ENCODE measurements at places on chromosomes 7 and 10.

DNA sequence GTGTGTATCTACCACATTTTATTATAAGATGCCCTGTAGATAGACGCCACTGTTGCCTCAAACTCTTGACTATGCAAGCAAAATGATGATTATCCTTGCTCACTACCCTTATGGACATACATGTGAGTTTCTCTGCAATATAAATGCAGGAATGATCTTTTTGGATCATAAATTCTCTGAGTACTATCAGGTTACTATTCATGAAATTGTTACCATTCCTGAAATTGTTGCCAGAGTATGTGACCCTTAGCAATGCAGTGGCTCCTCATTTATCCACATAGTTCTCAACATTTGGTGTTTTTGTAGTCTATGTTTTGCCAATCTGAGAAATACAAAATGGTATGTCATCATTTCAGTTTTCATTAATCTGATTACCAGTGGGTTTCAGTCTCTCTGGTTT, 166.2 kb upstream of the FAM3C start:
- no peak for DNase-seq

DNA sequence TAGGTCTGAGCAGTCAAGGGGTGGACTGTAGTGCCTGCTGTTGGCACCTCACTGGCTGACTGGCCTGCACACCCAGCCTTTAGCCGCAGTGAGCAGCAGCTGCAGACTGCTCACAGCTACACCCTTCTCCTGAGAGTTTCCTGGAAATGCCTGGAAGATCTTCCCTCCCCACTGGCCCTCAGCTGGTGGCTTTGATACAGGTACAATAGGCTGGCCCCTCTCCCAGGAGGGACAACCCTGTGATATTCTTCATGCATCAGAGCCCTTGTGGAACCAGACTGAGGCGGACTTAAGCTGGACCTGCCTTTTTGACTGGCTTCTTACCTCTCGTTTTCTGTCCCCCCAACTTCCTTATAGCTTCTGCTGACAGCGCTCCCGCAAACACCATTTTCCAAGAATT, 6.4 kb downstream of the GCK start:
- no peak for DNase-seq

DNA sequence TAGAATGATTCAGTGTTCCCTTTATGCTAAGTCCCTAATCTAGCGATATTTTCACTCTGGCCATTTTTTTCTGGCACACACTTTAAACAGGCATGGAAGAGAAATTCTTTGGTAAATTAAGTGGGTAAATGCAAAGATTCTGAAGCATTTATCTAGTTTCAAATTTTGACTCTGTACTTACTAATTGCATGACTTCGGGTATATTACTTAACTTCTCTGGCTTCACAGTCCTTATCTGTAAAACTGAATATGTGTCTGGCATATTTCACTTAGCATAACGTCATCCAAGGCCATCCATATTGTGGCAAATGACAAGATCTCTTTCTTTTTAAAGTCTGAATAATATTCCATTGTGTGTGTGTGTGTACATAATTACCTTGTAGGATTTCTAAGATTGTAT, 114.5 kb downstream of the MBL2 start:
- DNase-seq = peak; percentile 30

GRCh38 chr7:139526578-139527544, 3.4 kb downstream of the CLEC2L start:
- DNase-seq = peak; percentile 95

- no peak for DNase-seq
Measured at GRCh38 chr7:47827871-47828270, 120.4 kb downstream of the PKD1L1 start.

GRCh38 chr7:43308913-43309705, 196.7 kb downstream of the HECW1 start:
- DNase-seq = no peak

All from mesenchymal stem cell (in vitro differentiated cells and primary cell).